Activated naive CD4-positive, alpha-beta T cell (primary cell): ENCODE measurements at places on chromosomes 2 and 18.

- DNase-seq, result no peak
These were observed 23.1 kb upstream of the GPC1 start for GRCh38 chr2:240412211-240412861.

DNA sequence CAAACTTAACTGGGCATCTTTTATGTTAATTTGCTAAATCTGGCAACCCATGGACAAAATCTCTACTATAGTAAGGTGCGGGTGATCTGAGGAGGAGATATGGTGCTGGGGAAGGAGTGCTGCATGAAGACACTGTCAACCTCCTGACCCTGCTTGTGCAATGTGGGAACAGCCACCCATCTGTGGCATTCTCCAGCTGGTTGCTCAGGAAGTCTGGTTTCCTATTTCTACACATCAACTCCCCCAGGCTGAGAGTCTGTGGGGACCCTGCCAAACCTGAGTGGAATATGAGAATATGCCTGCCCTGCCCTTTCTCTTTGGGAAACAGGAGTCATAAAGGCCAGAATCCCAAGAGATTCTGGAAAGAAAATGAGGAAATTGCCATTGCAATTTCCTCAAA lies 60.1 kb upstream of the PAX3 start:
- no peak for DNase-seq

DNA sequence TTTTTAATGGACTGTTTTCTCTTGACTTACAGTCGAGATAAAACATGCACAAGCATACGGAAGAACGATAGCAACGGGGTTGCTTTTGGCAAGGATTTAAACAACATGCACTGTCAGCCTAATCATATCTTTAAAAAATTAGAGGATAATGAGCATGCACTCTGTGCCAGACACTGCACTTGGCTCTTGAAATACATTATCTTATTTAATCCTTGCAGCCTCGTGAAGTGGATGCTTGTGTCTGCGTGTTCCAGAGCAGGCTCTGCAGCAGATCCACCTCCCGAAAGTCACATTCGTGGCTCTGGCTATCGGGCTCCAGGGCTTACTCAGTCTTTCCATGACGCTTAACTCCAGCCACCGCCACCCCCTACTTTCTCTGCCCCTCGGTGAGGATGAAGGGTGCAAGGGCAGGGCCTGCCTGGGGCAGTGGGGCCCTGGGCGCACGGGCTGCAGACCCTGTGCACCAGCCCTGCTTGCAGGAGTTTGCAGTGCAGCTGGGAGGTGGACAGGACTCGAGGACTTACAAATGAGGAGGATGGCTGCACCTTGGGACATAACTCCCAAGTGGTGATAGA lies 61.7 kb downstream of the ACKR3 start:
- DNase-seq, result no peak

- no peak for DNase-seq
These were observed 337.6 kb upstream of the FIGN start for GRCh38 chr2:164073101-164074074.

DNA sequence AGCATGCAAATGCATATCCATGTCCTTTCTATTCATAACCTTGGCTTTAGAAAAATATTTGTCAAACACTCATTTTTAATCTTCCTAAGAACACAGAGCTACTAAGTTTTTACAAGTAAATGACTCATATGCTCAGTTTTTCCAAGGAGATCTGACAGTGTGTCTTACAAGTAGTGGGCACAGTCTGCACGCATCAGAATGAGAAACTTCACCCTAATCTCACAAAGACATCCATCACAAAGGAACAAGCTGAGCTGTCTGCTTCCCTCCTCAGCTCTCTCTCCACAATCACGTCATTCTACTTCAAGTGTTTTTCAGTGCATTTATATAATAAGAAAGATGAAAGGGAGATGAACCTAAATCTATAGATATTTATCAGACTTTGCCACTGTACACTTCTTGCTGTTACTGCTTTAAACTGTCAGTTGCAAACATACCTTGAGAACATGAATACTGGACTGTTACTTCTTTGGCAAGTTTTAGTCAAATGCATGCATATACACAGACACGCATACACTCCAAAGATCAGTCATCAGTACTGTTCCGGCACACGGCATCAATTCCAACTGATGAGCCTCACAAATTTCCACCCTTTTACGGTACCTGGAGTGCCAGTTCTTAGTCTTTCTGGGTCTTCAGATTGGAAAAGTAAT lies 75.7 kb downstream of the RBMS1 start:
- DNase-seq, result no peak

GRCh38 chr18:50155406-50155805 lies 39.5 kb downstream of the MYO5B start:
- DNase-seq, result no peak

GRCh38 chr2:177165721-177166711 lies 46.6 kb upstream of the HNRNPA3 start:
- DNase-seq, result no peak

- DNase-seq, result no peak
These were observed at the start of gene LRP1B for GRCh38 chr2:142131010-142131669. Gene LRP1B, minus strand, starts transcription at chr2:142131016. Its CDS starts 287 bp downstream, at chr2:142130729.

GRCh38 chr2:8314063-8314462 lies 367.8 kb upstream of the ID2 start:
- DNase-seq, result no peak

DNA sequence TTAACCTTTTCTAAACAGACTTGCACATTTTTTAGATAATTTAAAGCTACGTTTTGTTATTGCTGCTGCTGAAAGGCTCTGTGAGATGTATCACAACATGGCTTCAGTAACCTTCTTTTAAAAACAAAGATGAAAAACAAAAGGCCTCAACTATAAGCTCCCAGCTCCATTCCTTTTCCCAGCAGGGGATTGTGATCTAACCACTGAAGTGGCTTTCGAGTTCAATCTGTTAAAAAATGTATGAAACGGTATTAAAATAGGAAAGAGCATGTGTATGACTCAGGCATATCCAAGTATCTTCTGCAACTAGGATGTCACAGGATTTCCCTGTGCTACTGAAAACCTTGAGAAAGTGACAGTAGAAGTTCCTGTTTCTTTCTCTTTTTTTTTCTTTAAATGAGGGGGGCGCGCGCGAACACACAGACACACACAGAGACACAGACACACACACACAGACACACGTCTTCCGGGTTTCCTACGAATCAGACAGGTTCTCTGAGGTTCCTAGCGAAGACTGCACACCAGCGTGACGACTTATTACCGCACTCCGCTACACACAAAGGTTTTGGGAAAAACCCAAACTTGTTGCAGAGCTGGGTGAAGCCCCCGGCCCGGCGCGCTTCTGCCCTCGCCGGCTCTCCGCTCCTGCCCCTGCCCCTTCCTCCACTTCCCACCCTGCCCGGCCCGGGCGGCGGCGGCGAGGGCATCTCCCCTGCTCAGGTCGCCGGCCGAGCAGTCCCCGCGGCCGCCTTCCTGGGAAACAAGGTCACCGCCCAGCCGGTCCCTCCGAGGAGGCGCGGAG lies 86.8 kb downstream of the RBMS1 start:
- DNase-seq, result peak; percentile 42
